ENCODE measurements at places on chromosomes 3 and 15.

DNA sequence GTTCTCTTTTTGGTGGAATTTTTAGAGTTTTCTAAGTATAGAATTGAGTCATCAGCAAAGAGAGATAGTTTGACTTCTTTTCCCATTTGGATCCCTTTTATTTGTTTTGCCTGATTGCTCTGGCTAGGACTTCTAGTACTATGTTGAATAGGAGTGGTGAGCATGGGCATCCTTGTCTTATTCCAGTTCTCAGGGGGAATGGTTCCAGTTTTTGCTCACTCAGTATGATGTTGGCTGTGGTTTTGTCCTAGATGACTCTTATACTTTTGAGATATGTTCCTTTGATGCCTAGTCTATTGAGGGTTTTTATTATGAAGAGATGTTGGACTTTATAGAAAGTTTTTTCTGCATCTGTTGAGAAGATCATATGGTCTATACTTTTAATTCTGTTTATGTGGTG lies 72.5 kb downstream of the TNFAIP8L3 start:
- no peak for DNase-seq

DNA sequence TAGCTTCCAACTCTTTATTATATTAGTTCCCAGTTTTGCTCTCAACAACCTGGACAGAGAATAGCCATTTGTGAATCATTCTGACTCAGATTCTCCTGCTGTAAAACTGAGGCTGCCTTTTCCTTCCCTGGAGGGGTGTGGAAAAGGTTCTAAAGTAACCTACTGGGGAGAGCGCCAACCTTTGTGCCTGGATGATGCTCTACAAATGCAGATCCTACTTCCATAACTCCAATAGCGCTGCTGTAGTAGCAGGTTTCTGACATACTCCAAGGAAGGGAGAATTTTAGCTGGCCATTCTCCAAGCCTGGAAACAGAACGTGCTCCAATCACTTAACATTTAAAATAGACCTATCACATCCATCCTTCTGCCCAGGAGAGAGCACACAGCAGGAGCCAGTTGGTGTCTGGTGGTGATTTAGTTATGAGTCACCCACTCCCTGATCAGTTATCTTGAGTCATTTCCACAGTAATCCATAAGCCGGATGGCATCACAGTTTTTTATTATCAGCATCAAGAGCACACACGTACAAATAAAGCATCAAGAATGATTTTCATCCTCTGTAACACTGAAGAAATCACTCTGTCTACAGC lies 38.3 kb downstream of the MYH15 start:
- no peak for DNase-seq

DNA sequence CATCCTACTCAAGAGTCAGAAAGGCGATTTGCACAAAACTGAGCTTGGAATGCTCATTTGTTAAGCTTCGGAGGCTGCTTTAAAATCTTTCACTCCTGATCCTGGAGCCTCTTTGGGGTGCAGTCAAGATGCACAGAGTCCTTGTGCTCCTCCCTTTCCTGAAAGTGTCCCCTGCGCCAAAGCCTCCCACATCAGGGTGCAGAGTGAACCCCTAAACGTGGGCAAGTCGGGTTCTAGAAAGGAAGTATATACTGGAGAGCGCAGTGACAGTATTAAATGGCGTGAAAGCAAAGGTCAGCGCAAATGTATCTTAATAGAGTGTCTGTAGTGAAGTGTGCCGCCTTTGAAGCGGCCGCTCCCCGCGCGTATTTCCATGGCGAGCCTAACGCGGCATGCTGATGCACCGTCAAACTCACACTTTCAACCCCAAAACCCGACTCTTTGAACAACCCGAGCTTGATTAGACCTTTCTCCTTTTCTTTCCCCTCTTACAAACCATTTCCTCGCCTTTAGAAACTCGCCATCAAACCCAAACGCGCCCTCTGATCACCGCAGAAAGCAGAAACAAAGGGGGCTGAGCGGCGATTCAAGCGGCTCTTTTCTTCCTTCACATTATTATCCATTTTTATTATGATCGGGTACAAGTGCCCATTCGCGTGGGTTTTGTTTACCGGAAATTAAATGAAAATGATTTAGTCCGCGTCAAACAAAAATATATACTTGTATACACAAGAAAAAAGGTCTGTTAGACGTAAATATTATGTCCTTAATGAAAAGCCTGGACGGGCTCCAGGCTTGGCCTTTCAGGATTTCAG lies 18.3 kb downstream of the ZIC4 start:
- no peak for DNase-seq

DNA sequence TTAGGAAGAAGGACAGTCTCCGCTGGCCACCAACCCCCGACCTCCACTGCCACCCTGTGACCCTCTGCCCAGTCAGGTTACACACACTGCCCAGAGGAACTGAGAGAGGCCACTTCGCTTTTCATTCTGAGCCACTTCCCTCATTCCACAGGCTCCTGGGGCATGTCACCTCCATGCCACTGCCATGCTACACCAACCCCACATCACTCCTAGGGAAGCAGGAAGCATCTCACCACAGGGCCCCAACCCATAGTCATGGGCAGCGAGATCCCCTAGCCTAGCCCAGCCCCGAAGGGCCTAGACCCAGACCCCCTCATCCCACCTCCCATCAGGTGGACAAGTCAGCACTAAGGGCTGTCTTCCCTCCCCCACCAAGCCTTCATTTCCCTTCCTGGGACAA lies 1.4 kb downstream of the PLCB2 start:
- DNase-seq: no peak

- no peak for DNase-seq
Observed at GRCh38 chr15:43237842-43238470, 17.1 kb upstream of the EPB42 start.

GRCh38 chr3:195729476-195730251 lies 8.9 kb downstream of the MUC20 start:
- DNase-seq: no peak

Measured in activated naive CD8-positive, alpha-beta T cell treated with anti-CD3 and anti-CD28 coated beads, Interleukin-2, amount 50 U/mL, for 16 hours (primary cell).